ENCODE measurements at places on chromosomes 7 and 10. TPM values are rescaled to one million over a fixed set of nuclear protein-coding genes. Genes with fewer than 3 reads are reported as not detected.

- peaks cover 24% of the 10 kb centered on the region for H3K36me3 ChIP-seq
- peak; percentile 28 for DNase-seq
- peak overlapping the region; percentile 82 for H3K4me3 ChIP-seq
- H3K27me3 ChIP-seq: peaks cover 5% of the 10 kb centered on the region
- peak overlapping the region; percentile 97 for H3K27ac ChIP-seq
- peaks cover 61% of the 10 kb centered on the region for H3K4me1 ChIP-seq
Observed at GRCh38 chr7:17234030-17234397, 64.4 kb upstream of the AHR start.

GRCh38 chr7:1238450-1238882 is 5.8 kb downstream of the UNCX start:
- H3K4me1 ChIP-seq: peaks cover 7% of the 10 kb centered on the region
- DNase-seq: no peak
- no peak overlapping the region for H3K4me3 ChIP-seq
- H3K27ac ChIP-seq: no peak overlapping the region
- no peaks in the 10 kb centered on the region for H3K36me3 ChIP-seq

Gene LRRC61
- 24.9 TPM for total RNA-seq

- H3K4me3 ChIP-seq: no peak overlapping the region
- H3K27ac ChIP-seq: no peak overlapping the region
- H3K36me3 ChIP-seq: no peaks in the 10 kb centered on the region
- DNase-seq: no peak
Observed at GRCh38 chr10:86652361-86653202, 1.8 kb upstream of the OPN4 start.

DNA sequence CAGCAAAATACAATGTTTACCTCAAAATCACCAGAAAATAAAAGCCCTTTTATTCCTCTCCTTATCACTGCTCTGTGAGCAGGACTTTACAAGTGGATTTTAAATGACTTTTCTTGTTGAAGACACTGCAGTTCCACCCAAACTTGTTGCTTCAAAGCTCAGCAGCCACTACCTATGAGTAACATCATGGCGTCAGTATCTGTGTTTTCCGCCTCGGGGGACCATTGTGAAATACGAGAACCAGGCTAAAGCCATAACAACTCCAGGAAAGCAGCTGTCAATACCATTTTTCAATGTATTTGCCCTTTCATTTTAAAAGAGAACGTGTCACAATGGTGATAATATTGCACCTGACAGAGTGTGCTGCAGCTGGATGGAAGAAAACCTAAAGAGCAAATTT is 284.0 kb upstream of the RNF32 start:
- no peak overlapping the region for H3K4me3 ChIP-seq
- DNase-seq: no peak
- H3K36me3 ChIP-seq: no peaks in the 10 kb centered on the region
- H3K27me3 ChIP-seq: no peaks in the 10 kb centered on the region

DNA sequence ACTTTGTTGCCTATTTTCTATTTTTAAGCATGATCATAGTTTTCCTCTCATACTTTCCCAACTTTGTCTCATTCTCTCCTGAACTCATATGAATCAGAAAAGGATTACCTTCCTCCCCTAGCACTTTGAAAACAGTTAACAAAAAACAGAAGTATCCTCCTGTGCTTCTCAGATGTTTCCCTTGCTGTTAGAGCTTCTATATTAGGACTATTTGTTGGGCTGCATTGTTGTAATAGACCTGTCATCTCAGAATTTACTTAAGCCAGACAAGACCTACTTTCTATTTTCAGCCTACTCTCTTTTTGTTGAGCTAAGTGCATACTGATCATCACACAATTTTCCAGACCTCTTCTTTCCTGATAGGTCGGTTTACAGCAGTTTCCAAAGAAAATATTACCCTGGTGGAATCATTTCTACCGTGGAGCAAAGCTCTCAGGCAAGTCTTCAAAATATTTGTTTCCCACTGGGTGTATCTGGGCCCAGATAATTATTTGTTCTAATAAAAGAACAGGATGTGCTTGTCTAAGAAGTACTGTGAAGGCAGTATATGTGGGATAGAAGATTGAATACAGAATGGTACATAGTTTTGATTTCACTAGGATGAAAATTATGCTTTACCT is 411.9 kb upstream of the KLF6 start:
- no peak overlapping the region for H3K4me3 ChIP-seq
- DNase-seq: no peak
- H3K36me3 ChIP-seq: no peaks in the 10 kb centered on the region
- H3K27ac ChIP-seq: no peak overlapping the region
- H3K27me3 ChIP-seq: peaks cover 13% of the 10 kb centered on the region

DNA sequence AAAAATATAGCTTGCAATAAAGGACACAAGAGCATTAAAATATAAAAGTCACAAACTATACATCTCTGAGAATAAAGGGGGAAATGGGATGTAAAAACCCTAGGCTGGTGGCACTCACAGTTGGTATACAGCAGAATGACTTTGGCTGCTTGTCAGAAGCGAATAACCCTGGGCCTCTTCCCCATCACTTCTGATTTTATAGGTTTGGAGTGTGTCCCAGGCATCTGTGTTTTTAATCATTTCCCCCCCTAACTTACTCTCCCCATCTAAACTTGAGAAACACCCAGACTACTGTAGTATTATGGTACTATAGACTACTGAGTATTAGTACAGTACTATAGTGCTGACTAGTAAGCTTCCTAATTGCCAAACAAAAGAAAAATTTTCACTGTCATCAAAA is 1.8 kb upstream of the RPA3 start:
- H3K27me3 ChIP-seq: peaks cover 2% of the 10 kb centered on the region
- peaks cover 6% of the 10 kb centered on the region for H3K36me3 ChIP-seq
- H3K27ac ChIP-seq: no peak overlapping the region

Gene NKX2-3
- not detected for total RNA-seq

GRCh38 chr10:95254629-95255028 is 36.2 kb downstream of the PDLIM1 start:
- peaks cover 2% of the 10 kb centered on the region for H3K36me3 ChIP-seq
- no peak overlapping the region for H3K4me3 ChIP-seq
- DNase-seq: no peak

DNA sequence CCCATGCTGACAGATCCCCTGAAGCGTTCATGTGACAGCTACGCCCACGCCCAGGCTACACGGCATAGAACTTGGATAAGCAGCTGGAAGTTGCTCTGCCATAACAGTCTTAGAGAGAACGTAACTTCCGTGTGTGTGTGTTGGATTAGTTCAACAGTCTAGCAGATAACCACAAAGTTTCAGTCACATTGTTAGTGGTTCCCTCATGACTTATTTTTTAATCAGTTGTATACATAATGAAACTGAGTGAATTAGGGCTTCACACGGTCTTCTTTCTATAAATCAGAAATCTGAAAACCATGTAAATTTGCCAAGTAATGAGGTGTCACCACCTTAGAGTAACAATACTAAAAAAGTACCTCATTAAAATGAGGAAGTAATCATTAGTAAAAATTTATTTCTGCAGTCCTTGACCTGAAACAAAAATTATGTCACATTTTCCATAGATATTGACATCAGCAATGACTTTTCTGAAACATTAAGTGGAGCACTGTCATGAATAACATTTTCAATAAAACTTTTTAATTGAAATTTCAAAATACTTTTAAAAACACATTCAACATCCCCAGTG is 21.7 kb upstream of the MACC1 start:
- no peaks in the 10 kb centered on the region for H3K36me3 ChIP-seq
- DNase-seq: no peak
- H3K27me3 ChIP-seq: no peaks in the 10 kb centered on the region
- H3K4me1 ChIP-seq: peaks cover 5% of the 10 kb centered on the region

DNA sequence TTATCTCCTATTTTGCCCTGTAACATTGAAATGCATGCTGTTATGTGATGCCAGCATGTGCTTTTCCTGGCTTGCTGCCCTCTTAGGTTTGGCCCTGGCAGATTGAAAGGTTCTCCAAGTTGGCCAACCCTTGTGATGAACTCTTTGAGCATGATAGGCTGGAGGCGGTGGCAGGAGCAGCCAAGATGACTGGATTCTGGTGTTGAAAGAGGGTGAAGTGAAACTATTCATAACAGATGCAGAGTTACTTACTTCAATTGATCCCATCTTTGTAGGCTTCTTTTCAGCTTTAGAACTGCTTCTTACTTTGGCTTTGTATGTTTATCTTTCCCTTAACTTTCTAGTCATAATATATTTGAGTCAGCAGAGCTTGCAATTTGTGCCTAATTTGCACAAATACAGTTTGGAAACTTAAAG is 57.6 kb downstream of the BICC1 start:
- DNase-seq: no peak
- peaks cover 2% of the 10 kb centered on the region for H3K27me3 ChIP-seq
- no peaks in the 10 kb centered on the region for H3K4me1 ChIP-seq
- H3K4me3 ChIP-seq: no peak overlapping the region
- H3K36me3 ChIP-seq: no peaks in the 10 kb centered on the region

GRCh38 chr10:43006490-43006889 is 70.4 kb upstream of the RET start:
- no peak overlapping the region for H3K27ac ChIP-seq
- no peak overlapping the region for H3K4me3 ChIP-seq
- no peaks in the 10 kb centered on the region for H3K4me1 ChIP-seq
- no peak for DNase-seq
- peaks cover 9% of the 10 kb centered on the region for H3K27me3 ChIP-seq

DNA sequence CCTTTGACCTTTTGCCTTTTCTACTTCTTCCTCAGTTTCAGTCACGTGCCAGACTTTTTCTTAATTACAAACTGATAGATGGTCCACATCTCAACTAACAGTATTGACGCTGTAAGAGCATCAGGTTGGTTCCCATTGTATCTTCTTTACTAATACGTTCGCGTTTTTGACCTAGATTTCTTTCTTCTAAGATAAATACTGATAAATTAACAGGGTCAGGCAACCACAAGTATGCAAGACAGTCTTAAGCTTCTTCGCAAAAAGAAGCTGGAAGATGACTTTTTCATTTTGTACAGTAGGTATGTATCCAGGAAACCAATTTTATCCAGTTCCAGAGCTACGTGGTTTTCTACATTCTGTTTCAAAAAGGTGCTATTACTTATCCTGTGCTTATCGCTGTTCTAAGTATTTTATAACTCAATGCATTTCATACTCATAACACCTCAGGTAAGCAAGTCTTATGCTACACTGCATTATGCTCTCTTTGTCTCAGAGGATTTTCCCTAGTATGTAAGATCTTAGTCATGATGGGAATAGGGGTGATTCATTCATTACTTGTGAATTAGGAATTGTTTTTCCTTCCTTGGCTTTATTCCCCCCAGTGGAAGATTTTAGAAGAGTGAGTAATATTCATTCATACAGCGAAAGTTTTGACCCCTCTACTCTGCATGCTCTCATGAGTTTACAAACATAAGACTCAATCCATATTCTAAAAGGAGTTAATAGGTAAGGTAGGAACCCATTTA is 955 bp downstream of the DUS4L start:
- H3K4me3 ChIP-seq: peak overlapping the region; percentile 89
- no peaks in the 10 kb centered on the region for H3K27me3 ChIP-seq
- H3K4me1 ChIP-seq: peaks cover 54% of the 10 kb centered on the region
- no peak for DNase-seq
- H3K27ac ChIP-seq: peak overlapping the region; percentile 93

Measured in activated T-helper 1 cell treated with anti-CD3 and anti-CD28 coated beads, Interleukin-12 subunit alpha, Interleukin-12 subunit beta, Interleukin-2, Interleukin-4 antibody, amounts not matched to agents 30 ng/mL and 10 ng/mL and 1 ng/mL, durations not matched to agents 14 hours and 24 hours and 36 hours (primary cell).